DMS153 (cell line): ENCODE measurements at places on chromosomes 2 and 18.

DNA sequence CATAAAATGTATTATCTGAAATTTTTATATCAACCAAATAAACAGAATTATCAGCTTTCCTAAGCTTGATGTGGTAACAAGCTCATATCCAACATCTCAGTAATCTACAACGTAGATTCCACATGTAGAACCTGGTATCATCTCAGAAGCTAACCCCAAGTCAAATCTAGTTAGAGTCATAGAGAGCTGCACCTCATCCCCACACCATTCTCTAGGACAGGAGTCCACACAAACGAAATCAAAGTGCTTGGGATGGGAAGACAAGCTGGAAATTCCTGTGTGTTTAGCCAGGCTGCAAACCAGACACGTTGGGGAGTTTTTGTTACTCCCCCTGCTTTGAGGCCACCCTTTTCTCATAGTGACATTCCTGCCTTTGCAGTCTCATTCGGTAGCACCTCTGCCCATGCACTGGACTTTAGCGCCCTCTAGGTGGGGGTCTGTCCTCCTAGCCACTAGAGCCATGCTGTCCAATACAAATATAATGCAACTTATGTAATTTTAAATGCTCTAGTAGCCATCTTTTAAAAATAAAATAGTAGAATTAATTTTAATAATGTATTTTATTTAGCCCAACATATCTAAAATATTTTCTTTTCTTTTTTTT lies 28.1 kb upstream of the SATB2 start:
- no peak for DNase-seq

- DNase-seq = no peak
These were observed 58.9 kb downstream of the FAM168B start for GRCh38 chr2:131034122-131035051.

GRCh38 chr2:178915423-178916173 lies 108.4 kb upstream of the TTN start:
- no peak for DNase-seq

- DNase-seq = no peak
These were observed 107.7 kb downstream of the LBH start for GRCh38 chr2:30339071-30339470.
